ENCODE measurements at places on chromosomes 5 and 9.

DNA sequence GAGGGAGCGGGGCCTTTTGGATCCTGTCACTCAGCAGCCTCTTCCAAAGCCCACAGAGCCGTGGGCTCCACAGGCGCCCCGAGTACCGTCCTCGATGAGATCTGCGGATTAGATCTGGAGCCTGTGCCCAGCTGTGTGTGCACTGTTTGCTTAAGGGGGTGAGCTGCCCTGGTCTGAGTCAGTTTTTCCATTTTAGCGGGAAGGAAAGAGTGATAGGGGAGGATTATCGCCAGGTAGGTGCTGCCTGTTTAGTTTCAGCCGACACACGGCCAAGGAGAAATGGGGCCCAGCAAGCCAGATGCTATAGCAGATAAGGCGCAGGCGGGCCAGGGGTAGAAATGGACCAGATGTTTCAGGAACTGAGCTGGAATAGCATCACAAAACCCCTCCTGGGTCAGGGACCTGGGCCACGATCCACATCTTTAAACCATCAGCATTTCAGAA is 18.1 kb downstream of the COL5A1 start:
- no peak for DNase-seq

GRCh38 chr9:38339087-38339486 is 53.4 kb upstream of the ALDH1B1 start:
- no peak for DNase-seq

GRCh38 chr5:155727512-155728145 is 599.3 kb upstream of the SGCD start:
- no peak for DNase-seq

- no peak for DNase-seq
These were observed 84.7 kb upstream of the RORB start for GRCh38 chr9:74412236-74412979.

- DNase-seq = no peak
These were observed 1049.6 kb upstream of the SEMA6A start for GRCh38 chr5:117624201-117624600.

DNA sequence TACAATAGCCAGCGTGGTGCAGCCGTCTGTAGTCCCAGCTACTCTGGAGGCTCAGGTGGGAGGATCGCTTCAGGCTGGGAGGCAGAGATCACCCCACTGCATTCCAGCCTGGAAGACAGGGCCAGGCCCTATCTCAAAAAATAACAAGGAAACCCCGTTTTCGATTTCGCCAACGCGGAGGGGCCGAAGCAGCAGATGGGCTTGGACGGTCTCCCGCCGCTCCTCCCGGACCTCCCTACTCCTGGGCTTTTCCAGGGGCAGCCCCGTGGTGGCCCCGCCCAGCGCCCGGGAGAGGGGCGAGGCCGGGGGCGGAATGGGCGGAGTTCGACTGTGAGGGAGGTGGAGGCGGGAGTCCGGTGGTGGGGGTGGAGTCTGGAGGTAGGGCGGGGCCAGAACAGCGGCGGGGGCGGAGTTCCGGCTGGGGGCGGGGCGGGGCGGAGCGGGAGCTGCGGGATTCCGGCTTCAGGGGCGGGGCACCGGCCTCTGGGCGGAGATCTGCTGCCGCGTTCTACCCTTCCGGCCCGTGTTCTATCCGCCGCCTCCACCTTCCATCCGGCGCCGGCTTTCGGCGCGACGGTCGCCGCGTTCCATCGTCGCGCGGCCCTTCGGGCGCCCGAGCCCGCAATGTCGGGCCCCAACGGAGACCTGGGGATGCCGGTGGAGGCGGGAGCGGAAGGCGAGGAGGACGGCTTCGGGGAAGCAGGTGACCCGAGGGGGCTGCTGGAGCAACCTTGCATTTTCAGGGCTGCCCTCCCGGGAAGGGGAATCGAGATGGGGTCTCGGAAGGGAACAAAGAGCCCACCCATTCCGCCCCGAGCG is at the start of gene BBLN:
BBLN (plus strand) TSS at position 482 of the 819 bp plus-strand sequence; CDS start at position 625, 143 bp downstream.
- peak; percentile 90 for DNase-seq

GRCh38 chr5:2006971-2007291 is 124.2 kb upstream of the IRX4 start:
- DNase-seq = no peak

DNA sequence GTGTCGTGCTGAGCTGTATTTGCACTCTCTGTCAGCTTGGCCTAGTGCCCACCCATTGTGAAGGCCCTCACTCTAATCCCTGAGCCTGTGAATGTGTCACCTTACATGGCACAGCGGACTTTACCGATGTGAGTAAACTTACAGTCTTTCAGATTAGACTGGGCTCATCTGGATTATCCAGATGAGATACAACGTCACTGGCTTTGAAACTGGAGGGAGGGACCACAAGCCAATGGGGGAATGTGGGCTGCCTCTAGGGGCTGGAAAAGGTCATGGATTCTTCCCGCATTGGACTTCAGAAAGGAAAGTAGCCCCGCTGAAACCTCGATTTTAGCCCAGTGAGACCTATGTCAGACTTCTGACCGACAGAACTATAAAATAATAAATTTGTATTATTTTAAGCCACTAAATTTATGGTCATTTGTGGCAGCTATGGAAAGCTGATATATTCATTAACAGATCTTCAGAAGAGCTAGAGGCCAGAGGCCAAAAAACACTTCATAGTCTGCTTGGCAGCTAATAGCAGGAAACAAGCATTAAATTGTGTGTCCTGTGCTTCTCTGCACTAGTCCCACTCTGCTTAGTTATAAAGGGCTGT is 139.0 kb upstream of the GAS1 start:
- DNase-seq = no peak

DNA sequence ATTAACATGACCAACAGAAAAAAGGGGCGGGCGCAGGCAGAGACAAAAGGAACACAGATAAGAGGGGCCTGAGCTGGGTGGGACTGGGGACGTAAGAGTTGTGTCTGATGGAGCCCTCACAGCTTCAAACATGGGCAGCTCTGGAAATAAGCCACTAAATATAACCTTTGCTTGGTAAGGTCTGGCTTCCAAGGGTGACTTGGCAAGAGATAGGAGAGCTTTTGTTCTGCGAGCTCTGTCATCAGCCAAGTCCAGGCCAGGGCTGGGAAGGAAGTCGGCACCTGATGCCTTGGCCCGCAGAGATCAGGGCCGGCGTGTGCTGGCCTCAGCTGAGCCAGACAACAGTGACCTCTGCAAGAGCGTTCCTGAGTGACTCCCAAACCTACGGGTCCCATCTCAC is 11.8 kb downstream of the TRUB2 start:
- no peak for DNase-seq

DNA sequence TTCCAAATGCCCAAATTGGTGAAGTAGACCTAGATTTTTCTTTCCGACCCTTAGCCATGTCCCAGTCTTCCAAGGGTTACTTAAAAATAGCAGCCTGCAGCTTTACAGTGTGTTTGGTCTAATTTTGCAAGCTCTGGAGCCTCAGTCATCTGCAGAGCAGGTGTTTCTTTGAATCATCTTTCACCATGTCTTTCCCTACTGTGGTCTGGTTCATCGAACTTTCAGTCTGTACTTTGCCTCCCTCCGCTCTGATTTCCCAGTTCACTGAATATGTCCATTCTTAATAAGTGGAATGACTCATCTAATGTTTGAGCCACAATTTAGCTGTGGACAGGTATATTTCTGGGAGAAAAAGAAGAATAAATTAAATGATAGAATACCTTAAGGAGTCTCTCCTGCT is 1060.7 kb downstream of the EFNA5 start:
- no peak for DNase-seq

DNA sequence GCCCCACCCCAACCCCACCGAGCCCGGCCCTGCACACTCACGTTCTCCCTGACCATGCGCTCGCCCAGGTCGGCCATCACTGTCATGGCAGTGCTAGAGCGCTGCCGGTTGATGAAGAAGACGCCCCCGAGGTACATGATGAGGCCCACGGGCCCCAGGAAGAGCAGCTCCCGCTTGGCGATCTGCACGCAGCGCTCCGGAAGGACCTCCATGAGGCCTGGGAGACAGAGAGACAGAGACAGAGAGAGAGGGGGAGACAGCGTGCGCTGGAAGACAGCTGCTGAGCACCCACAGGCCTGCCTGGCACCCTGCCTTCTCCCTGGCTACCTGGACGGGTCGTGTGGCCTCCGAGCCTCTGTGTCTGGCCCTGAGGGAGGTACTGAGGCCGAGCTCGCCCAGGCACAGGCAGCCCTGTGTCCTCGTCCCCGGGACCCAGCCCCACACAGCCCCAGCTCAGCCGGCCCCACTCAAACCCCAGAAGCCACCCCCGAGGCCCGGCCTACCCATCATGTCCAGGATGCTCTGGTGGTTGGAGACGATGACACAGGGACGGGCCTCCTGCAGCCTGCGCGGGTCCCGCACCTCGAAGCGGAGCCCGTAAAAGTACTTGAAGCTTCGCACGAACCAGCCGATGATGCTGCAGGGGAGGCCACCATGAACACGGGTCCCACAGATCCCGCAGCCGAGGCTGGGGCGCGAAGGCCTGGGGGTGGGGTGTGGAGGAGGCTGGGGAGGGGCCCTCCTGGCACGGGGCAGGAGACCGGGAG is 10.2 kb downstream of the AGPAT2 start:
- DNase-seq = no peak

GRCh38 chr9:12696931-12697622 is 3.9 kb downstream of the TYRP1 start:
- DNase-seq = no peak

DNA sequence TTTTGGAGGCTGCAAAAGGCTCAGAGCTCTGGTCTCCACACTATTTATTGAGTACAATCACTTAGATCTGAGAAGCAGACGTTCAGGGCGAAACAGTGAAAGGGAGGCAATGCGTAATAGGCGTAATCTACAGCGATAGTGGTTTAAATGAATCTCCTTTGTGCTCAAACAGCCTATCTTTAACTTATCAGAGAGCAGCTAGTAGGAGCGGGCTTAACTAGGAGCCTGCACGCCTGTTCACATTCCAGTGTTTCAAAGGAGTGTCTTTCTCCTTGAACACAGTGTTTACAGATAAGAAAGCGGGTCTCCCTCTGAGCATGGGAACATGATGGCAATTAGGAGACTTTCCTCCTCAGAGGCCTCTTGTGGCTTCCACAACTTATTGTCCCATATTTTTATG is 49.4 kb downstream of the AP3B1 start:
- no peak for DNase-seq

GRCh38 chr9:109229682-109230081 is 62.6 kb upstream of the FRRS1L start:
- no peak for DNase-seq

GRCh38 chr5:122885891-122886290 is 40.5 kb downstream of the SNX24 start:
- DNase-seq = no peak

DNA sequence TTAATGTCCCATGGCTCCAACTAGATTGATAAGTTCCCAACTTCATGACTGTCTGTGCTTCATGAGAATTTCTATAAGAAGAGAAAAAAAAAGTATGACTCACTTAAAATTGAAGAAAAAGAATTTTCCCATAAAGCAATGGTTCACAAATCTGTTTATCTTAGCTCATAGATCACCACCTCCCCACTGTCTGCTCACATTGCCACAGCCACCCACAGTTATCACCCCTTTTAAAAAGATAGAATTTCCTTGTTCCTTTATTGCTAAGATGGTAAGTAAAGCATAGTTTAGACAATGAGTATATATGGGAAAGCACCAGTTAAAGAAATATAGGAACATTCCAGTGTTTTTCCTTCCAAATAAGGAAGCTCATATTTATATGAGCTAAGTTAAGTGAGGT is 67.1 kb downstream of the ALDH7A1 start:
- DNase-seq = no peak

- DNase-seq = no peak
These were observed 77.9 kb upstream of the ICE1 start for GRCh38 chr5:5344606-5345005.

GRCh38 chr5:11319836-11320580 is 559.0 kb upstream of the DAP start:
- DNase-seq = no peak

- DNase-seq = no peak
These were observed 4.8 kb downstream of the SKP1 start for GRCh38 chr5:134171972-134172371.

- no peak for DNase-seq
These were observed 72.5 kb downstream of the CEP120 start for GRCh38 chr5:123350742-123351141.
